ENCODE measurements at places on chromosomes 16 and 17.

DNA sequence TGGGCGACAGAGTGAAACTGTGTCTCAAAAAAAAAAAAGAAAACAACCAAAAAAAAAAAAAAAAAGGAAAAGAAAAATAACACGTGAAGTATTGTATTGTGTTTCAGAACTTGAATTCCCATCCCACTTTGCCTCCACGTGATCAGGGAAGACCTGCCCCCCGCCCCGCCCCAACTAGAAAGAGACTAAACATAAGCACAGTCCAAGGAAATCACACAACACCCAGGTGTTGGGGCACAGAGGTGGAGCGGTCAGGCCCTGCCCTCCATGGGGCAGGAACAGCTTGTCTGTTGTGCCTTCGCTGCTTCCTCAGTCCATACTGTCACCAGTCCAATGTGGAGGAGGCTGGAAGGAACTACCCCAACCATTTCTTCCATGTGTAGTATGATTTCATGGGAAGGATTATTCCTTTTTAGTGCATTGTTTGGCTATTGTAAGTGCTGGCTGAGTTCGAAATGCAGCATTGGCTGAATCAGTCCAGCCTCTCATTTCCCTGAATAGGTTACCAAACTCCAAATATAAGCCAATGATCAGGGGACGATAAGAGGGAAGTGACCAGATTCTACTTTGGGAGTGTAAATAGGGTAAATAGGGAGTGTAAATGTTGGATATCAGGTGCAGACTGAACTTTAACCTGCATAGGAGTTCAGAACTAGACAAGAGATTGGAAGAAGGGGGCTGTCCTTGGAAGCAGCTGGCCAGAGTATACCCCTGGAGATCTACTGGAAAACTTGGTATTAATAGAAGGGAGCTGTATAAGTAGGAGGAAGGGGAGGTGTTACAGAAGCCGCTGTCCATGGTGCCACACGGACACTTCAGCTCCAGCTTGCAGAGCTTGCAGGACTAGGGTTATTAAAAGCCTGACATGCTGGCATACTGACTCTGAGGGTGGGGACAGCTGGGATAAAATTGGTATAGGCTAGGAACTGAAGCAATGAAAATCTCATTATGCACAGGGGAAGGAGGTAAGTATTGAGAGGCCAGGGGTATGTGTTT is 50.7 kb downstream of the TANGO6 start:
- peak; percentile 51 for DNase-seq

DNA sequence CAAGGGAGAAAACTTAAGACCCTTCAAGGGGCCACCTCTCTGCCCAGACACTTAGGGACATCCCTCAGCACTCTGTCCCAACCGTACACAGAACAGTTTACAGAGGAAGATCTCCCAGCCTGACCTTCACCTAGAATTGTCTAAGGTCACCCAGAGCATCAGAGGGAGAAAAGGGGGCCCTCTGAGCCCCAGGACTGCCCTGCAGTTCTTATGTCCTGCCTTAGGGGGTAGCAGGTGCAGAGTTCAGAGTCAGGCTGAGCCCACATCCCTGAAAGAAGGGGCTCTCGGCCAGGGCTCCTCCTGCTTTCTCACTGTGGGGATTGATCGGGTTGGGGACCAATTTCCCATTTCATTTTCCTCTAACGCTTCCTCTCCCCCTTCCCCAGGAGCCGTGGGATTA is 15.4 kb downstream of the CA4 start:
- DNase-seq: no peak

GRCh38 chr17:13078591-13079385 is 61.0 kb upstream of the ELAC2 start:
- DNase-seq: no peak

GRCh38 chr17:49576088-49576916 is 631 bp downstream of the NXPH3 start:
- peak; percentile 91 for DNase-seq

GRCh38 chr17:59538195-59538909 is 27.1 kb upstream of the DHX40 start:
- DNase-seq: no peak

GRCh38 chr17:28711723-28712031 is at the start of gene PROCA1:
Gene PROCA1, minus strand, starts transcription at chr17:28711888. Its CDS starts 228 bp downstream, at chr17:28711660.
- no peak for DNase-seq

GRCh38 chr17:81884968-81885367 is 6.4 kb downstream of the ALYREF start:
- no peak for DNase-seq

DNA sequence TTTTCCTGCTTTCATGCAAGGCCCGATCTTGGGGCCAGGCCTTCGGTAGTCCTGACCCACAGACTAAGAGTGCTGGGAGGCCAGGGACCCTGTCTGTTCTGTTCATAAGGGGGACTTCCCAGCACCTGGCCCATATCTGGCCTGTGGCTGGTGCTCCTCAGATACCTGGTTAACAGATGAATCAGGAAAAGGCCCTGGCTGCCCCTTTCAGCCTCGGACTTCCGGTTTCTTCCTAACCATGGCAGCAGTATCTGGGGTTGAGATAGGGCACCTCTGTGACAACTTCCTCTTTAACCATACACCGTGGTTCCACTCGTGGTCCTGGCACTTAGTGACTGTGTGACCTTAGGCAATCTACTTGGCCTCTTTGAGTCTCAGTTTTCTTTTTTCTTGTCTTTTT is 18.4 kb downstream of the PLCG2 start:
- DNase-seq: no peak

DNA sequence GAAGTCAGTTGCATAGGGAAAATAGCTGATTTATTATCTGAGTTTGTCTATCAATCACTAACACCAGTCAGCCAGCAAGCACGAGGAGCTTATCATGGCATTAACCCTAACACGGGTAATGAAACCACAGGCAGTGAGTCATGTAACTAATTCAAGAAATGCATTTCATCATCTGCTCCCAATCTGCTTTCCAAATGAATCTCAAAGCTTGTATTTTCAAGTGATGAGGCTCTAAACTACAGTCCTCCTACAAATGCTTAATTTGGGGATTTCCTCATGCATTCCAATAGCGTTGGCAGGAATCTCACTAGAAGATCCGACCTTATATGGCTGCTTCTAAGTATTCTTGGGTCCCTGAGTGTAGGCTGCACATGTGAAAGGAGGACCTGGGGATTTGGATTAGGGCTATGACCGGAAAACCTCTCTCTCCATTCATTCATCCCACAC is 118.4 kb upstream of the HSBP1 start:
- DNase-seq: no peak

DNA sequence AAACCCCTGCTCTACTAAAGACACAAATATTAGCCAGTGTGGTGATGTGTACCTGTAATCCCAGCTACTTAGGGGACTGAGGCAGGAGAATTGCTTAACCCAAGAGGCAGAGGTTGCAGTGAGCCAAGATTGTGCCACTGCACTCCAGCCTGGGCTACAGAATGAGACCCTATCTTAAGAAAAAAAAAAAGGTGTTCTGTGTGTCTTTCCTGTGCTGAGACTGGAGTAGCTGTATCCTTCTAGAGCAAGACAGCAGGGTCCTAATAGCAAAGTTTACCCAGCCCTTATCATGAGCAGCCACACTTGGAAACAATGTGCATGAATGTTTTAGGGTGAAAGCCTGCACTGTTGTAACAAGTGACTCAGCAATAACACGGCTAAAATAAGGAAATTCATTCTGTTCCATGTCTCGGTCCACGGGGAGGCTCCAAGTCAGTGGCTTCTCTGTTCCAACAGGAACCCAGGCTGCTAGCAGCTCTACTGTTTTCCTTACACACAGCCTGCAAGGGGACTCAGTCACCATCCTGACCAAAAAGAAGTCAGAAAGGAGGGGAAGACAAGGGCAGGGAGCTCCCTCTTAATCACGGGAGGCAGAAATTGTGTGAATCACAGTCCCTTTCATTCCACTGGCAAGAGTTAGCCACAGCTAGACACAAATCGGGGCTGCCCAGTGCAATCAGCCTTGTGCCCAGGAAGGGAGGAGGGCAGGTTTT is 7.1 kb upstream of the SLC5A11 start:
- no peak for DNase-seq

DNA sequence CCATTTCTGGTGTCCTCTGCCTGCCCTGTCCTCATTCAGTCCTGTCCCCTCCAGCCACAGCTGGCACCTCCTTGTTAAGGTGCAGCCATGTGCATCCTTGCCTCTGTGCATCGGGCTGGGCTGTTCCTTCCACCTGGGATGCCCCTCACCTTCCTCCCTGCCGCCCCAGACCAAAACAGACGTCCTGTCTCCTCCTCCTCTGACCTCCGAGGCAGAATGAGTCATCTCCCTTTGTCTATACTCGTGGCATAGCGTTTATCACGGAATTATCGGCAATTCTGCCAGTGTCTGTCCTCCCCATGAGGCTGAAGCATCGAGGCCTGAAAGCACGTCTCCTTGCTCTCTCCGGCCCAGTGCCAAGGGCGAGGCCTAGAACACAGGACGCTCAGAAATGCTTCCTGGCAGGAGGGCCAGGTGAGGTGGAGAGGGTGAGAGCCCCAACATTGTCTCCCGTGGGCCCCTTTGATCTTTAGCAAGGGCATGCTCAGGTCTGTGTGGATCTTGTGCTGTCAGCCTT is 4.6 kb downstream of the RAI1 start:
- peak; percentile 63 for DNase-seq

GRCh38 chr17:75102385-75102821 is 7.4 kb upstream of the ARMC7 start:
- peak; percentile 46 for DNase-seq

- DNase-seq: no peak
Observed at GRCh38 chr17:71740866-71741265, 380.0 kb upstream of the SOX9 start.

DNA sequence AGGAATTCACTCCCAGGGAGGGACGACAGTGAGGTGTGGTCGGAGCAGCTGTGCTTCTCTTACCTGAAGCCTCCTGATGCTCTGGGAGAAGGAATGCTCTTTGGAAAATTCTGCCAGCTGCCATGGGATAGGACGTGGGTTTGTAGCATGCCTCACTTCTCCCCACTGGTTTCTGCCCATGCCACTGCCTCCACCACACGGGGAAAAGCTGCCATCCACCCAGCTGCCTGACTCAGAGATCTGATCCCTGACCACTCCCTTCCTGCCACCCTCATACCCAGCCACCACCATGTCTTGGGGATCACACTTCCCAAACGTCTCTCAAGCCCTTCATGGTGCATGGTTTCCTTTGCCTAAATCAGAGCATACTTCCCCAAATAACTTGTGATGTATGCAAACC is 80.0 kb downstream of the CPPED1 start:
- DNase-seq: no peak

DNA sequence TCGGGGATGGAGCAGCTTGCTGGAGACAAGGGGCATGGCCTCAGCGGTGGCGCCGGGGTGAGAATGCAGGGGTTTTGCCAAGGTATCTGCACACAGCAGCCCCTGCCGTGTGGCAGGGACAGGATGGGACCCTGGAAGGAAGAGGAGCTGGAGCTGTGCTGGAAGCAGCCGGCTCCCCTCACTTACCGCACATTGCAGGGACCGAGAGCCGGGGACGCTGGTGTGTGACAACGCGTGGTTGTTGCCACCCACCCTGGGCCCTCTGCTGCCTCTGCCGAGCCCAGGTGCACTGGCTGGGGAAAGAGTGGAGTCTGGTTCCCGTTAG is 3.0 kb downstream of the NUBP2 start:
- DNase-seq: no peak

DNA sequence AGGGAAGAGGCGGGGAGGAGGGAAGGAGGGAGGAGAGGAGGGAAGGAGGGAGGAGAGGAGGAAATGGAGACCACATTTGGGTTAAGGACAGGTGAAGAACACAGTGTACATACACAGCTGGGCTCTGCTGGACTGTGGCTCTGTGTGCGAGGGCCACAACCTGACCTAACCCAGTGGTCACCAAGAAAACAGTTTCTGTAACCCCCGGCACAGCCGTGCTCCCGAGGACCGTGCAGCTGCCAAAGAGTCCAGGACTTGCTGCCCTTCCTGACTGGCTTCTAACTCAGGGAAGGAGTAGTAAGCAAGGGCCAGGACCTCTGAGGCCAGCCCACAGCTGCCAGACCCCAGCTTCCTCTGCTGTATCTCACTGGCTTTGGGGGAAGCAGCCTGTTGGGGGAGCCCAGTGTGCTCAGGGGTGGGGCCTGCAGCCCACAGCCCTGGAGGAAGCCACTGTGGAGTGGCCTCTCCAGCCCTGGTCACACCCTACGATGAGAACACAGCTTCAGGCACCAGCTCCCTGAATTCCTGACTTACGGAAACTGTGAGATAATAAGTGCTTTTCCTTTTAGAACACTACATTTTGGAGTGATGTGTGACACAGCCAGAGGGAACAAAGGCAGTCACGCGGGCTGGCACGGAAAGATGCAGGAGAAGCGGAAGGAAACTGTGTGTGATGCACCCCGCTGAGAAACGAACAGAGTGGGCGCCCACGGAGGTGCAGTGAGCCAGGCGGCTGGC is 32.3 kb downstream of the SLC7A5 start:
- DNase-seq: no peak

DNA sequence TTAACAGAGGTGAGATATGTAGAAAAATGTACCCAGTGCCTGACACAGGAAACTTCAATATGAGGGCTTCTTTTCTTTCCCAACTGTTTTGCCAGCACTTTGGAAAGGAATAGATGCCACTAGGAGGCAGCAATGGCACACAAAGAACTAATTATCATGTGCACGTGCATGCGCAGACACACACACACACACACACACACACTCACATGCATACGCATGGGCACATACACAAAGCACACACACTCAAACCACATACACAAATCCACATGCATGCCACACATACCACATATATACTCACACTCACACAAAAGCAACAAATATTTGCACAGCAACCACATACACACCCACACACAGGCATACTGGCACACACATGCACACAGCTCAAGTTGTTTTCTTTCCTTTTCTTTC is 8.8 kb upstream of the CEP112 start:
- peak; percentile 69 for DNase-seq

All from H9 (cell line).